H9 (cell line): ENCODE measurements at places on chromosomes 16 and 17. TPM values are rescaled to one million over a fixed set of nuclear protein-coding genes. Genes with fewer than 3 reads are reported as not detected.

Gene CACNG4
- total RNA-seq, result 6.0 and 6.3 TPM in 2 replicates

Gene TK1
- total RNA-seq, result 95.8 and 98.7 TPM in 2 replicates

GRCh38 chr16:81652798-81653505 lies 126.1 kb upstream of the PLCG2 start:
- H3K36me3 ChIP-seq, result peaks cover 3% of the 10 kb centered on the region; the same call in 1 of the 2 replicates
- H3K27me3 ChIP-seq, result no peaks in the 10 kb centered on the region
- H3K27ac ChIP-seq, result no peak overlapping the region
- peaks cover 9% of the 10 kb centered on the region; the same call in 1 of the 2 replicates for H3K4me1 ChIP-seq
- DNase-seq, result no peak
- no peak overlapping the region for H3K4me3 ChIP-seq

GRCh38 chr17:5500589-5501391 lies 14.4 kb downstream of the MIS12 start:
- no peak overlapping the region for H3K27ac ChIP-seq
- no peaks in the 10 kb centered on the region for H3K36me3 ChIP-seq
- H3K4me3 ChIP-seq, result peak overlapping the region; percentile 79
- no peaks in the 10 kb centered on the region for H3K4me1 ChIP-seq
- peak; percentile 100 for DNase-seq
- peaks cover 5% of the 10 kb centered on the region; the same call in 1 of the 2 replicates for H3K27me3 ChIP-seq

DNA sequence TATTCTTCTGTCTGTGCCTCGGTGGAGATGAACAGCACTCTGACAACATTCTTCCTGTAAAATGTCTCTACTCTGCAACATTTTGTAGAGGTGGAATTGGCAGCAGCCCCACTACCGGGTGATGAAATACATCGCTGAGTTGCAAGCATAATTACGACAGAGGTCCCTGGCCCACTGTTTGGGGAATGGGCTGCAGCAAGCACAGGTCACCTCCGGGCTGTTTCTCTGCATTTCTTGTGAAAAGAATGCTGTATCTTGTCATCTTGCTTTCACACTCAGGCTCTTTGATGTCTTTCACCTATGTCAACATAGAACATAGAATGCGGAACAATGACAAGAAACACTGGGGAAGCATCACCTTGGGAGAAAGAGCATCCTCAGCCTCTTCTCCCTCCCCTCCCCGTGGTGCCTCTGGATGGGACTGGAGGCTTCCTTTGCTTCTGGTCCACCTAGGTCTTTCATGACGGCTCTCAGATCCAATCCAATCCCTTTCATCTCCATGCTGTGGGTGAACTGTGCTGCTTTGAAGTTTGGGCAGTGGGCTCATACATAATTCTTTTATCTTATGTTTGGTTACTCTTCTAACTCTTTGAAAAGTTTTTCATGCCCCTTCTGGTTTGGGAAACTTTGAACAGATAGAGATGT lies 265.0 kb downstream of the PHKB start:
- no peak overlapping the region for H3K4me3 ChIP-seq
- DNase-seq, result no peak
- no peaks in the 10 kb centered on the region for H3K36me3 ChIP-seq
- H3K27ac ChIP-seq, result no peak overlapping the region

DNA sequence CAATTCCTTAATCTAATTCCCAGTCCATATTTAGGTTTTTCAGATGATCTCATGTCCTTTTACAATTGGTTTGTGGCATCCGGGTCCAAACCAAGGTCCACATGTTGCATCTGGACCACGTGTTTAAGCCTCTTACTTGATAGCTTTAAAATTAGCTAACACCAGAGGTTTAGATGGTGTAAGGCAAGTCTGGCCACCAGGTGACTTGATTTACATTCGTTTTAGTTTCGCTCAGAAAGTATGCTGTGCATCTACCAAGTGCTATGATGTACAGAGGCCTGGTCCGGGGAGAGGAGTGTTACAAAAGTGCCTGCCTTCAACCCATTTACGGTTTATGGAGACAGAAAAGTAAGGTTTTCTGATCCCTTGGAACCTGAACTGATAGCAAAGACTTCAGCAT lies 878 bp upstream of the DNAJA2 start:
- DNase-seq, result no peak
- no peak overlapping the region for H3K27ac ChIP-seq
- peaks cover 2% of the 10 kb centered on the region for H3K4me1 ChIP-seq
- peaks cover 28% of the 10 kb centered on the region for H3K36me3 ChIP-seq
- no peaks in the 10 kb centered on the region for H3K27me3 ChIP-seq
- H3K4me3 ChIP-seq, result peak overlapping the region; percentile 91

- no peaks in the 10 kb centered on the region for H3K27me3 ChIP-seq
- H3K36me3 ChIP-seq, result no peaks in the 10 kb centered on the region
- no peak for DNase-seq
- H3K27ac ChIP-seq, result no peak overlapping the region
- H3K4me3 ChIP-seq, result no peak overlapping the region
These were observed 91.9 kb downstream of the IRF8 start for GRCh38 chr16:85990861-85991301.

- H3K4me1 ChIP-seq, result no peaks in the 10 kb centered on the region; the same call in 1 of the 2 replicates
- peak; percentile 41 for DNase-seq
- no peaks in the 10 kb centered on the region for H3K27me3 ChIP-seq
- H3K27ac ChIP-seq, result no peak overlapping the region
- peaks cover 60% of the 10 kb centered on the region for H3K36me3 ChIP-seq
These were observed 741 bp downstream of the PLK1 start for GRCh38 chr16:23679274-23679985.

- H3K36me3 ChIP-seq, result no peaks in the 10 kb centered on the region
- DNase-seq, result no peak
- no peaks in the 10 kb centered on the region for H3K27me3 ChIP-seq
- no peak overlapping the region for H3K27ac ChIP-seq
- H3K4me3 ChIP-seq, result no peak overlapping the region
- no peaks in the 10 kb centered on the region; the same call in 1 of the 2 replicates for H3K4me1 ChIP-seq
These were observed 333.1 kb downstream of the CPPED1 start for GRCh38 chr16:12470311-12471229.

Gene LDHD
- total RNA-seq, result 14.5 and 14.7 TPM in 2 replicates

GRCh38 chr16:30658731-30659506 lies 688 bp downstream of the FBRS start:
- peaks cover 46% of the 10 kb centered on the region for H3K36me3 ChIP-seq
- H3K4me1 ChIP-seq, result no peaks in the 10 kb centered on the region
- DNase-seq, result no peak
- peaks cover 6% of the 10 kb centered on the region; the same call in 1 of the 2 replicates for H3K27me3 ChIP-seq
- no peak overlapping the region for H3K27ac ChIP-seq

Gene FAM117A
- total RNA-seq, result 21.1 and 21.3 TPM in 2 replicates

Gene DECR2
- total RNA-seq, result 38.8 and 39.3 TPM in 2 replicates

Gene ZG16
- not detected in 2 replicates for total RNA-seq

- DNase-seq, result peak; percentile 78
- peaks cover 70% of the 10 kb centered on the region for H3K36me3 ChIP-seq
- 0 out of 2 replicates have a peak, but pooled peaks cover 4% of the 10 kb centered on the region for H3K4me1 ChIP-seq
- H3K27ac ChIP-seq, result no peak overlapping the region
- H3K4me3 ChIP-seq, result no peak overlapping the region
- H3K27me3 ChIP-seq, result no peaks in the 10 kb centered on the region
These were observed 31.1 kb downstream of the TRPV2 start for GRCh38 chr17:16446338-16446983.

Gene SMIM5
- total RNA-seq, result 0.20 and 0.24 TPM in 2 replicates
